ENCODE measurements at places on chromosomes 11 and 22.

- DNase-seq: no peak
These were observed 63.8 kb downstream of the ARHGAP8 start for GRCh38 chr22:44816141-44816540.

DNA sequence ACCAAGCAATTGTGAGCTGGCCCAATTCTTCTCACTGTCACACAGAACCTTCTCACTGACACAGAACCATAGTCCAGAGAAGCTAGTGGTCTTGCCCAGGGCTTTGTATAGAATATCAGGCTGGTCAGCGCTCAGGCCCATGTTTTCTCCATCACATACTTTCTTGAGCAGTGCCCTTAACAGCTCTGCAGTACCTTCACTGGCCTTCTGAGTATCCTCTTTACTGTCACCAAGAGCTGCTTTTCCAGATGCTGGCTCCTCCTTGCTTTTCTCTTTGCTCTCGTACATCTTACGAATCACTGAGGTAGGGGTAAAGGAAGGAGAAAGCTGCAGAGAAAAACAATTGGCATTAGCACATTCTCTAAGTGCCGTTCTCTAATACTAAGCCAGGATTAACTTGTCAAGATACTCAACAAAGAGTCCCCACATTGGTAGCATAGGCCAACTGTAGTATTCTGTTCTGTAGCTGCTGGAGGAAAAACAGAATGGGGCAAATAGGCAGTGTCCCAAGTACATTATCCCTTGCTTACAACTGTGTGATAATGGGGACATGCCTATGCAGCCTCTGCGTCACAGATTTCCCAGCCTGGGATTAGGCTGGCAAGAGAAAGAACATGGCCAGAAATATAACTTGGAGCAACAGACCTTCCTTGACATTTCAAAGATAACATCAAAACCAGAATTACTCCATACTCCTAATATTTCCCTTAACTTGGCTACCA lies 43.5 kb downstream of the DRG1 start:
- no peak for DNase-seq

DNA sequence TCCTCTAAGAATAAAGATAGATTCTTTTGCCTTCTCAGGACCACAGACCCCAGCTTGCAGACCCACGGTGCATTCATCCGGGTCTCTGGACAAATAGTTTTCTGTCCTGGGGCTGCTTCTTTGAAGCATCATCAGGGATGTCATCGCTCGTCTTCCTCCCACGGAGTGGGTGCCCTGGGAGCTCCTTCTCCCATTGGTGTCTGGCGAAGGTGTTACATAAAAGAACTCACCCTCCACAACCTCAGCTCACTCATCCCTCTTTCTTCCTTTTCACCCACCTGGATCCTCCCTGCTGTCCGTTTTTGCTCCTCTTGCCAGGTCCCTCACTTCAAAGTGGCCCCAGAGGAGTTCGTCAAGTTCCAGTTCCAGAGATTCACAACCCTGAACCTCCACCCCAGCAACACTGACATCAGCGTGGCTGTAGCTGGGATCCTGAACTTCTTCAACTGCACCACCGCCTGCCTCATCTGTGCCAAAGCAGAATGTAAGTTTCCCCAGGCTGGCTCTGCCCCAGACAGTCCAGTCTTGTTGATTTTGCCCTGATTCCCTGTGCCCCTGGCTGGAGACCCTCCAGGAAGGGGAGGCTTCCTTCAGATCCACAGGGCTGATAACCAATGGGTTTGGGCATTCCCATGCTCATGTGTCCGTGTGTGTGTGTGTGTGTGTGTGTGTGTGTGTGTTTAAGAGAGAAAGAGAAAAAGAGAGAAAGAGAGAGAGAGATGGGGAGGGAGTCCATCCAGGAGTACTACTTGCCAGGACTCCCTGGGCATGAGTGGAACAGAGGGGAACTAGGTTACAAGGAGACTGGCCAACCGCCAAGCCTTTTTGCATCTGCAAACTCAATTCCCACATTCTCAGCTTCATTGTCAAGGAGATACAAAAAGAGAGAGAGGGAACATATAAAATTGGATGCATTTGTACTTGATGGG lies 204.2 kb upstream of the TBCEL start:
- no peak for DNase-seq

GRCh38 chr11:110435780-110436717 lies 6.3 kb downstream of the FDX1 start:
- DNase-seq: peak; percentile 57

DNA sequence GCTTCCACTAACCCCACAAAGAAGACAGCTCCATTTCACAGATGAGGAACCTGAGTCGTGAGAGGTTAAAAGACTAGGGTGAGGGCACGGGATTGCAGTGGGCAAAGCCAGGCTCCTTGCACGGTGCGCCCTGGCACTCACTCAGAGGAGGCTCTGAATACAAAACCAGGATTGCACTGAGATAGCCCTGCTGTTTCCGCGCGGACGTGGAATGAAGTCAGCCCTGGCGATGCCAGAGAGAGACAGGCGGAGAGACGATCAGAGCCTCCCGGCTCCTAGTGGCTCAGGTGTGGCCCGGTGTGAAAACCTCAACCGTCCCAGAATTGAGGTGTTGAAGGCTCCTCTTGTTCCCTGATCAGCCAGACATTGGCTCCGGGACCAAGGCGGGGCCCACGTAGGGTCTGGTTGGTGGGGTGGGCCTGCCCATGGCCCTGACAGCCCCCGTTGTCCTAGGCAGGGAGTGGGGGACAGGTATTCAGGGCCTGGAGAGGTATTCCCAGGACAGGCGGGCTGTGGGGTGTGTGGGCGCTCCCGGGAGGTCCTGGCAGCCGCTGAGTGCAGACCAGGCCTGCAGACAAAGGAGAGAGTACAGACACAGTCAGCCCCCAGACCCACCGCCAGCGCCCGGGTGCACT lies 43.1 kb upstream of the LINC01488 start:
- no peak for DNase-seq

- DNase-seq: peak; percentile 29
These were observed 7.9 kb downstream of the CD82 start for GRCh38 chr11:44573333-44573732.

- DNase-seq: peak; percentile 23
These were observed 57.6 kb downstream of the KCNJ4 start for GRCh38 chr22:38397189-38398085.

- no peak for DNase-seq
These were observed 4.3 kb downstream of the CBX6 start for GRCh38 chr22:38867471-38868285.

- no peak for DNase-seq
These were observed 38.5 kb upstream of the NAV2 start for GRCh38 chr11:19673924-19674729.

GRCh38 chr22:36560001-36560400 lies 31.0 kb upstream of the EIF3D start:
- no peak for DNase-seq

GRCh38 chr22:40472051-40472450 lies 101.7 kb downstream of the SGSM3 start:
- DNase-seq: no peak

- DNase-seq: peak; percentile 93
These were observed 3.7 kb upstream of the MUC5AC start for GRCh38 chr11:1153951-1154493.

- peak; percentile 100 for DNase-seq
These were observed 103.2 kb downstream of the ZBTB16 start for GRCh38 chr11:114162719-114163123.

- DNase-seq: peak; percentile 22
These were observed 5.2 kb downstream of the CAPN5 start for GRCh38 chr11:77071671-77072605.

DNA sequence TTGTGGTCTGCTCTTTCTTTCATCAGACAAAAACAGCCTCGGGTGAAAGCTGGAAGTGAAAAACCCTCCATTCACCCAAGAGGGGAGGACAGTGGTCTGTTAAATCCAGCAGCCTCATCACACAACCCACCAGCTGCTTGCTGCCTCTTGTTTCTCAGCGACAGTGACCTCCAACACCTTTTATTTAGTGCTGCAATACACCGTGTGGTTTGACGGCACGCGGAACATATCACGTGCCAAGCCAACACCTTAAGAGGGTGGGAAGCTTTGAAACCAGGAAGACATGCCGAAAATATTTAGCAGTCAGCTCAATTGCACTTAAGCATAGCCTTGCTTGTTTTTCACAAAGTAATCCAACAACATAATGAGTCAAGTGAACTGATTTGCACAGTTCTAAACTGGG lies 39.8 kb upstream of the POGLUT3 start:
- DNase-seq: no peak

DNA sequence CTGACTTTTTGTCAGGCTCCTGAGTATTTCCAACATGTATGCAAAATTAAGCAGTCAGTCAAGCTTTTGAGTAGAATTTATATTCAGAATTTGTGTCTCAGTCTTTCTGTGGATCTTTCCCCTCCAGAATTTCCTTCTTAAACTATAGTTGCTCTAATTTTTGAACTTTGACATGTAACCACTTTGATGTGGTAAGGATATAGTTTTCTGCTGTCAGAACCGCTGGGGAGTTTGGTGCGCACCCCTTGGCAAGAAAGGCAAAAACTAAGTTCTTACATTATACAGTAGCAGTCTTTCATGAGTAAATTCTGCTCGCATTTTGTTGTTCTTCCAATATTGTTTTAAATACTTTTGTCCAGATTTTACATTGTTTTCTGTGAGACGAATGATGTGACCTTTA lies 105.9 kb downstream of the TMEM135 start:
- no peak for DNase-seq

DNA sequence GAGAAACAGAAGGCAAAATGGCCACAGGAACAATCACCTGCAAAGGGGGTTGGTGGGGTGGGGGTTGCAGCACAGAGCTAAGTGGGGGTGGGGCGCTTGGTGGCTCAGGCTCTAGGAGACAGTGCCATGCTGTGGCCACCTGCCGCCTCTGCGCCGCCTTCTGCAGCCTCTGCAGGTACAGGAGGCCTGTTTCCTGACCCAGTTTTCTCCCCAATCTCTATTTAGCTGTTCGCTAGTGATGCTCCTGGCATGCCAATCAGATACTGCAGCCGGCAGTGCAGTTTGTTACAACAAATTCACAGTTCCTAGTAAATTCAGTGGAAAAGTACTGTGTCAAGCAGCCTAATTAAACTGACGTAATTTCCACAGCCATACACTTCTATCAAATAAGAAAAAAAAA lies 106.4 kb downstream of the SERGEF start:
- no peak for DNase-seq

DNA sequence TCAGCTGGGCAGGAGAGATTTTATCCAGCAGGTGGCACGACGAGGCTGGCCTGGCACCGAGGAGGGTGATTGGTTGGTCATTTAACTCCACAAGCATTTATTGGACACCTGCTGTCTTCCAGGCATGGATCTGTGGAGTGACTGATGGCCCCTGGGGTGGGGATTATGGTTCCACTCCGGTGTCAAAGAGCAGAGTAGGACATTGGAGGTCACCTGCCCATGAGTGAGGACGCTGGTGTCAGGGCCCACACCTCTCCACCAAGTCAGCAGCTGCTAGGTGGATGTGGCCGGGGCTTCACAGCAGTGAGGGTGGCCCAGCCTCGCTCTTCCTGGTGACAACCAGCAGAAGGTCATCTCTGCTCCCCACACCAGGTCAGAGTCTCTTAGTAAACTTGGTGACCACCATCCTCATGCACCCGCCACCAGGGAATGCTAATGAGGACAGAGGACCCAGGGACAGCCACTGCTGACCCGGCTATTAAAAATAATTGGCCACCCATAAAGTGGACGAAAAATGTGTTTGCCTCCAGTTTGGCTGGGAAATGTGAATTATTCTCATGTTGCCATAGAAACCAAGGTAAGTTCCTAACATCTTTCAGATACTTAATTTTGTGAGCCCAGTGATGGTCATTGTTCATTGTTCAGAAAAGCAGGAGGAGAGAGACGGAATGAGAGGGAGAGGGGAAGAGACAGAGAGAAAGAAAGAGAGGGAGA lies 428.7 kb downstream of the TBC1D22A start:
- DNase-seq: no peak

DNA sequence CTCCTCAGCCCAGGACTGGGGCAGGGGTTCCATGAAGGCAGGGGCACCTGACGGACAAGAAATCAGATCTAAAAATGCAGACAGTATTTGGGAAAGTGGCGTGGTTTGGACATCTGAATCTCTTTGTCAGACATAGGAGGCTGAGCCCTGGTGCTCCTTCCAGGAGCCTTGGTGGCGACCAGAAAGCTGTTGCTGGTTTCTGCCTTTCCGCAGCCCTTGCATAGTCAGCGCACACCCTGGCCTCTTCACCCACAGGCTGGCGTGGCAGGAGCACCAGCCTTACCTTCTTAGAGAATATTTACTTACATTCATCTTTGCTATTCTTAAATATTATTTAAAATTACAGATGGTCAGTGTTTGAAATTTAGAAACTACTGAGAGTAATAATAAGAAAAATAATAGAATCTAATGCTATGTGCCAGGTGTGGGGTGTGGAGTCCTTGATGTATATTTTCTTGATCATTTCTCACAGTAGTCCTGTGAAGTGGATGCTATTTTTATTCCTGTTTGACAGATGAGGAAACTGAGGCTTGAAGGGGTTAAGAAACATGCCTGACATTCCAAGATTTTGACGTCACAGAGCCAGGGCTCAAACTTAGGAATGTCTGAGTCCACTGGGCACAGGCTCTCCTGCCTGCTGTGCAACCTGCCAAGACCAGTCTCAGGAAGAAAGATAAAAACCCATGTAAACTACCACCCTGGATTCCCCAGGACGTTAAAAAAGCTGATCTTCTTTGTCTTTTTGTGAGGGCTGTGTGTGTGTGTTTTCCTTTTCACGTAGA lies 51.6 kb downstream of the TBC1D22A start:
- DNase-seq: peak; percentile 61

GRCh38 chr22:45428391-45429385 lies 15.2 kb downstream of the RIBC2 start:
- DNase-seq: no peak

- peak; percentile 31 for DNase-seq
These were observed at the start of gene SLC1A2 for GRCh38 chr11:35419184-35419829. Gene SLC1A2 (minus strand): TSS chr11:35419558. CDS start chr11:35418966, 592 bp downstream.

- no peak for DNase-seq
These were observed 14.0 kb upstream of the LMO1 start for GRCh38 chr11:8277691-8278090.

- peak; percentile 77 for DNase-seq
These were observed 252.0 kb downstream of the CTTN start for GRCh38 chr11:70650075-70650909.

- no peak for DNase-seq
These were observed 141.5 kb upstream of the ARHGAP42 start for GRCh38 chr11:100545556-100545955.

- DNase-seq: no peak
These were observed 3.9 kb upstream of the OR5M8 start for GRCh38 chr11:56495117-56495516.

- DNase-seq: no peak
These were observed 30.6 kb downstream of the NFRKB start for GRCh38 chr11:129864811-129865210.

DNA sequence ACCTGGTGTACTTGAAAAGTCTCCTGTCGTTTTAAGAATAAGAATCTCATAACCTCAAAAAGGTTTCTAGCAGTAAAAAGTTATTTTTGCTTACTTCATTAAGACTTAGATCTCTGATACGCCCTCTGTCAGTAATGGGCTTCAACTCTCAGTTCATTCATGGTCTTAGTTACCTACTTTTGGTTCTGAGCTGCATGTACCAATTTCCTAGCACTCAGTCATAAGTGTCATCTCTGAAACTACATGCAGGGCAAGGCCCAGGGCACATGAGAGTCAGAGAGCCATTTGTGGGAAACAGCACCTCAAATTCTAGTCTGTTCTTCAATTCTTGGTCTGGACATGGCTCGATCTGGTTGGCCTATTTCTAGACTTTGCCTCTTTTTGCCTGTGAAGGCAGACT lies 838.4 kb downstream of the FAM181B start:
- no peak for DNase-seq

GRCh38 chr11:14112721-14113120 lies 150.2 kb downstream of the SPON1 start:
- no peak for DNase-seq

All from cardiac fibroblast (primary cell).